ENCODE measurements at places on chromosomes 3 and 15.
A peak's percentile ranks its signal among the peaks of the same experiment; 100 is the strongest.

GRCh38 chr3:51622413-51622812 is 48.6 kb upstream of the TEX264 start:
- no peak for DNase-seq

DNA sequence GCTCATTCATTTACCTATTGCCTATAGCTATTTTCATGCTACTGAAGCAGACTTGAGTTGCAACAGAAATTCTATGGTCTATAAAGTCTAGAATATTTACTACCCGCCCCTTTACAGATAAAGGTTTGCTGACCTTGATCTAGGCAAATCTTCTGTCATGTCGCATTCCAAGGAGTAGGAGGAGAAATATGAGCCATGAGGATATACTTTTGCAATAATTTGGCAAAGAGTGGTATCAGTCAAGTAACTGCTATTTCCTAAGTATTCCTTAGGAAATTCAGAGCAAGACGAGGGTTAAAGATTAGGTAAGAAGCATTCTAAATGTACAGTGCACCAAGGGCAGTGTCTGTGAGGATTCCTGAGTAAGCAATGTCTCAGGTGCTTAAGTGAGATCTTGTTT is 121.0 kb upstream of the NUDT16 start:
- DNase-seq, result no peak

DNA sequence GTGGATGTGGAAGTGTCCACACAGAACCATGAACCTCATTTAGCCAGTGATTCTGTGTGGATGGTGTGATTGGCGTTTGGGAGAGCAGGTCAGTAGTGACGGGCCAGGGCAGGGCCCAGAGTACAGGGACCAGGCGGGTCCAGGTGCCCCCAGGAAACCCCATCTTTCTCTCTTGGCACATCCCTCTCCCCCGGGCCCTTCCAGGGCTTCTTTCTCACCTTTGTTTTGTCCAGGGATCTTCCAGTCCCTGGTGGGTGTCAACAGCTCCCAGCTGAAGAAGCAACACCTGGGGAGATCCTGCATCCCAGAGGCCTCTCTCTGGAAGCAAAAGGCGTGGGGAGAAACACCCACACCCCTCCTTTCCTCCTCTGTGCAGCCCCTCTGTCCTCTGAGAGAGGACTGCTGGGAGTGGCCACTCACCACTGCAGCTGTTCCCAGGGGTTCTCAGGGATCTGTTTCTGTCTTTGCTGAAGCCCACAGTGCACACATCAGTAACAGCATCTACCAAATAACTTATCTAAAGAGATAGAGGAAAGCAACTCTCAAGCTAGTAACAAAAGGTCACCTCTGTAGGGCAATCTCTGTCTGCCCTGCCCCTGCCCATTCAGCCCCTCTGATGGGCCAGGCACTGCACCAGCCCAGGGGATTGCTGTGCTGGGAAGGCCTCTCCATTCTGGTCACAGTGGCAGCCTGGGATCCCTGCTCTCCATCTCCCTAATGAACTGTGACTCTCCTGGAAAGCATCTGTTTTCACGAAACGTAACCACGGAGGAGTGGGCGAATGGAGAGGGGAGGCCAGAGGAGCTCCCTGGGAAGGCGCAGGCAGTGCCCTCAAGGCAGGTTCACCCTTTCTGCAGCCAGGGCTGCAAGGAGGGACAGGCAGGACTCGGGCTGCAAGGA is 98.3 kb upstream of the ALDH1A3 start:
- no peak for DNase-seq

- DNase-seq, result no peak
Measured at GRCh38 chr15:56356616-56357015, 8.6 kb upstream of the TEX9 start.

GRCh38 chr3:99780749-99781148 is 36.9 kb upstream of the CMSS1 start:
- no peak for DNase-seq

DNA sequence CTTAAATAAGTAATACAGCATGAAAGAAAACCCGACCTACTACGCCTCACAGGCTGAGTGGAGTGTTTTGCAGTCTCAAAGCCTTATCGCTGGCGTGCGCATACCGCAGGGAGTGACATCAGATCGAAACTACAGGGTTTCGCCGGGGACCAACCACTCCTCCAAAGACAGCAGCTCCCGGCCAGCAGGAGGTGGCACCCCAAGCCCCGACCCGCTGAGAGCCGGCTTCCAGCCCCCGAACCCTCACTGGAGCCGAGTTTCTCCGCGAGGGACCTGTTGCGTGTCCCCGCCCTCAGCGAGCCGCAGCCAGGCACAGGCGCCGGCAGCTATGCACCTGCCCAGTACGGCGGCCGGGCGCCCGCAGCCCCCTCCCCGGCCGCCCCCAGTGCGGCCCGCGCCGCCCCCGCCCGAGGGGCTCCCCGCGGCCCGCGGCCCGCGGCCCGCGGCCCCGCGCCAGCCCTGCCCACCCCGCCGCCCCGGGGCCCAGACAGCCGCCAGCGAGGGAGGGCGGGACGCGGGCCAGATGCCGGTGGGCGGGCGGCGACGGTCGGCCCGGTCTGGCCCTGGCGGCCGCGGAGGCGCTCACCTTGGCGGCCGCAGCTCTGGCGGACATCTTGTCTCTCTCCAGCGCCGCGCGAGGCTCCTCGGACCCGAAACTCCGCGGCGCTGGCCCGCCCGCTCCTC is 710 bp downstream of the TJP1 start:
- DNase-seq, result no peak

- DNase-seq, result no peak
Measured at GRCh38 chr3:196174652-196175051, 36.5 kb downstream of the ZDHHC19 start.

GRCh38 chr3:71582612-71583565 is 639 bp downstream of the FOXP1 start:
- peak; percentile 53 for DNase-seq

- no peak for DNase-seq
Measured at GRCh38 chr15:57592426-57592825, 722 bp downstream of the MYZAP start.

GRCh38 chr3:45644063-45644790 is 45.0 kb upstream of the SACM1L start:
- no peak for DNase-seq
